ENCODE measurements at places on chromosomes 5 and 9. TPM values are rescaled to one million over a fixed set of nuclear protein-coding genes. Genes with fewer than 3 reads are reported as not detected.

CDKN2B gene
- 0.12 TPM for polyA plus RNA-seq

POLK gene
- polyA plus RNA-seq = 31.1 TPM

STK10 gene
- polyA plus RNA-seq = 15.1 TPM

CAMLG gene
- polyA plus RNA-seq = 74.3 TPM

PCDHGB3 gene
- polyA plus RNA-seq = 2.3 TPM

DPYSL3 gene
- polyA plus RNA-seq = 46.2 TPM

AK3 gene
- polyA plus RNA-seq = 107 TPM

LCP2 gene
- 3.1 TPM for polyA plus RNA-seq

GCNT4 gene
- 14.2 TPM for polyA plus RNA-seq

DNA sequence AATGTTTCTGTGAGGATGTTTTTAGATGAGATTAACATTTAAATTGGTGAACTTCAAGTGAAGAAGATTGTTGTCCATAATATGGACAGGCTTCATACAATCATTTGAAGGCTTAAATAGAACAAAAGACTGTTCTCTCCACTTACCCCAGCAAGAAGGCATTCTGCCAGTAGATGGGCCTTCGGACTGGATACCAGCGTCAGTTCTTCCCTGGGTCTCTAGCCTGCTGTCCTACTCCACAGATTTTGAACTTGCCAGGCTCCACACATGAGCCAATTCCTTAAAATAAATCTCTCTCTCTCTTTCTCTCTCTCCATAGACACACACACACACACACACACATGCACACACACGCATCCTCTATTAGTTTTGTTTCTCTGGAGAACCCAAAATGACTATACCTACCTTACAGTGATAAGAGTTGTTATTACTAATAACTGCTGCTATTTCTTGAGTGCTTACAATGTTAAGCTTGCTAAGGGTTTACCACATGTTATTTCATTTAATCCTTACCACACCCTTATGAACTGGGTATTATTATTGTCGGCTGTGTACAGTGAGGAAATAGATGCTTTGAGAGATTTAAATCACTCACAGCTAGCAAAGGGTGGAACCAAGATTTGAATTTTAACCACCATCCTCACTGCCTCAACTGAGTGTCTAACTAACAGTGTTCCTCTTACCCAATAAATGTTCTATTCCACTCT lies 19.8 kb upstream of the IQGAP2 start:
- DNase-seq = no peak

- DNase-seq = no peak
These were observed 41.2 kb downstream of the WDR36 start for GRCh38 chr5:111133436-111133751.

GRCh38 chr5:90290648-90291047 lies 118.9 kb downstream of the CETN3 start:
- DNase-seq = no peak

- DNase-seq = no peak
These were observed 212.0 kb downstream of the ADAMTS12 start for GRCh38 chr5:33679791-33680190.

DNA sequence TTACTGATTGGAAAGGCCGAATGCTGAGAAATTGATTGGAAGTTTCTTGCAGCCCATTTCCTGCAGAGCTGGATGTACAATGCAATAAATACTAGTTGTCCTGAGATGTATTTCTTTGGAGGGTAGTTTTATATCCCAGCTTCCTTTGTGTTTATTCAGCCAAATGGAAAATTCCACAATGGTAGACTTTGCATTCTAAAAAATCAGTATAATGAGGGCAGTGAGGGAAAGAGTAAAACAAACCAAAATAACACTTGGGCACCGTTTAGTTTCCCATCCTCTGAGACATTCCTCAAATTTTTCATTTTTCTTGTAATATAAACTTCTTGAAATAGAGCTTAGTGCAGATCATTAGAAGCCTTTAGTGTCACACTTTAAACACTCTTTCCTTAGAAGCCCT lies 379.4 kb downstream of the EBF1 start:
- DNase-seq = no peak

DNA sequence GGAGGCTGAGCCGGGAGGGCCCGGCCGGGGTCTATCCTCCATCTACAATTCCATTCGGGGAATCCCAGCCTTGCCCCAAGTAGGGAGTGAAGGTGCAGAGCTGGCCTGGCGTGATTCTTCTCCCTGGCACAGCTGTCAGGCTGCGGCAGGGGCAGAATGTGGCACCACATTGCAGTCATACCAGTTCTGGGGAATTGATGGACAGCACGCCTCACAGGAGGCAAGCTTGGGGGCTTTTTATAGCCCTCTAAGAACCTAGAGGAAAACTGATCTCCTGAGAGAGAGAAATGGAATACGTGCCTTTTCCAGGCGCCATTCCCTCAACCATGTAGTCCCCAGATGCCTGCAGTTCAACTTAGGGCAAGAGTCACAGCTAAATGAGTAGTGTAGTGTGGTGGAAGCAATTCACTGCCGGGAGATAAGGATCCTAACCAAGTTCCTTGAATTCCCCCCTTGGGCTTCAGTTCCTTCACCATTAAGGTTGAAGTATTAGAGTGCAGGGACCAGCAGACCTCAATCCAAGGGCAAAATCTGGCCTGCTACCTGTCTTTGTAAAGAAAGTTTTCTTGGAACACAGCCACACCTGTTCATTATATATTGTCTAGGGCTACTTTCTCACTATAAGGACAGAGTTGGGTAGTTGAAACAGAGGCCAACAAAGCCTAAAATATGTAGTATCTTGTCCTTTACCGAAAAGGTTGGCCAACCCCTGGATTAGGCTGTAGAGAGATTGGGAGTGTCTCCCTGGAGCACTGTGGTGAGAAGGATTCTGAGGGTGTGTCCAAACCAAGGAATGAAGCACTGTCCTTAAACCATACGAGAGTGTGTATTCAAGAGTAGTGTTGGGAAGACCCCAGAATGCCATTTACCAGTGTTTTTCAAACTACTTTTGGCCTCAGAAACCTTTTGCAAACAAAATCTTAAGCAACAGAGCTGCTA lies 10.6 kb downstream of the AFAP1L1 start:
- no peak for DNase-seq

DNA sequence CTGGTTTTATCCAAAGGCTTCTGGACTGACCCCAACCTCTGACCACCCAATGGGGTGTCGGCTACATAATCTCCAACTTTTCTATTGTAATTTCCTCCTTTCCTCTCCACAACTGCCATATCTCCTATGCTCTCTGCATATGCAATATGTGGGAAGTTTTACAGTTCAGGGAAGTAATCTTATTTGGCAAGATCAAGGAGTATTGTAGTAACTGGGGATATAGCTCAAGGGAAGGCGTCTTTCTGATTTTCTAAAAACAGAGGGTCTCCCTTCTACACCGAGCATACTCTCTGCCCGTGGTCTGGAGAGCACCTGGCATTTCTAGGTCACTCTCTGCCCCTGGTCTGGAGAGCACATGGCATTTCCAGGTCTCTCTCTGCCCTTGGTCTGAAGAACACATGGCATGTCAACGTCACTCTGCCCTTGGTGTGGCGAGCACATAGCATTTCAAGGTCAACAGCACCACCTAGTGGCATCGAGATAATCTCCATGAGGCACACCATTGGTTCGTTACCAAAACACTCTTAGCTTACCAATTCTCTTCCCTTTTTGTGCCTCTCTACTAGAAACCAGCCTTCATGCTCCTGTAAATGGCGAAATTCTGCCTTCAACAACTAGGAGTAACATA lies 616.4 kb upstream of the NUDT12 start:
- no peak for DNase-seq

GRCh38 chr5:55218967-55219366 lies 8.1 kb downstream of the MCIDAS start:
- no peak for DNase-seq

GRCh38 chr5:143732402-143732801 lies 79.6 kb upstream of the HMHB1 start:
- DNase-seq = no peak

GRCh38 chr5:9140711-9141110 lies 405.2 kb downstream of the SEMA5A start:
- DNase-seq = no peak

- DNase-seq = no peak
These were observed 82.8 kb upstream of the ASS1 start for GRCh38 chr9:130361873-130362362.

DNA sequence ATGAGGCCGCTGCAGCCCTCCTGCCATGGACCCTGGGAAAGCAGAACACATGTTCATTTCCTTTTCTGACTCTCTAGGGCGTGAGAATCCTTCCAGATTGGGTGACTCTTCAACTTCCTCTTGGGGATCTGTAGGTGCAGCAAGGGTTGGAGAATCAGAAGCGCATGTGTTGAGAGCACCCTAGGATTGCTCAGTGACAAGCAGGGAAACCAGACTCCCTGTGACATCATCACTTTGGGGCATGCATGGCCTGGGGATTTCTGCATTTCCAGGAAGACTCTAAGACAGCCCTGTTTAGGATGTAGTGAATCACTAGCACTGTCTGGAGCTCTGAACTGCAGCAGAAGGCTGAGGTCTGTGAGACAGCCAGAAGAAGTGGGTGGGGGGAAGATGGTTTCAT lies 15.1 kb upstream of the LCP2 start:
- no peak for DNase-seq

GRCh38 chr9:107478805-107479204 lies 10.8 kb downstream of the KLF4 start:
- no peak for DNase-seq

GRCh38 chr9:7209016-7209715 lies 451.4 kb downstream of the KDM4C start:
- DNase-seq = no peak

GRCh38 chr9:112762726-112763518 lies 12.4 kb downstream of the SNX30 start:
- no peak for DNase-seq

- DNase-seq = no peak
These were observed 34.6 kb downstream of the FXN start for GRCh38 chr9:69070201-69070600.

GRCh38 chr5:135066781-135067180 lies 32.8 kb upstream of the PITX1 start:
- no peak for DNase-seq

DNA sequence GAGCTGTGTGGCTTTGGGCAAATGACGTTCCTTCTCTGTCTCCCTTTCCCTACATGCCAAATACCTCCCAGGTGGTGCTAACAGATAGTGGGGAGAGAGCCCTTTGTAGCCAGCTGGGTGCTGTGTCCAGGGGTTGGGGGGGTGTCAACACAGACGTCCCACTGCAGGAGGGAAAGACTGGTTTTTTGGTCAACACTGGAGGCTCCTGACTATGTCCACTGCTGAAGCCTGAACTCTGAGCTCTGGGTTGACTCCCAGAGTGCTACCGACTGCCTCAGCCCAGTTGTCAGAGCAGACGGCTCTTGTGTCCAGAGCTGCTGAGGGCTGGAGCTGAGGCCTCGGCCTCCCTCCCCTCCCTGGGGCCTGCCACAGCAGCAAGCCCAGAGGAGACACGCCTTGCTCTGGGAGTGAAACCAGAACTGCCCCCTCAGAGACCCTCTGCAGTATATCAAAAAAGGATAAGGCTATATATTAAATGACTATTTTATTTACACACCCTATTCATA lies 14.8 kb upstream of the SLC25A51 start:
- DNase-seq = no peak

GRCh38 chr5:116529615-116530014 lies 45.0 kb downstream of the SEMA6A start:
- DNase-seq = no peak

DNA sequence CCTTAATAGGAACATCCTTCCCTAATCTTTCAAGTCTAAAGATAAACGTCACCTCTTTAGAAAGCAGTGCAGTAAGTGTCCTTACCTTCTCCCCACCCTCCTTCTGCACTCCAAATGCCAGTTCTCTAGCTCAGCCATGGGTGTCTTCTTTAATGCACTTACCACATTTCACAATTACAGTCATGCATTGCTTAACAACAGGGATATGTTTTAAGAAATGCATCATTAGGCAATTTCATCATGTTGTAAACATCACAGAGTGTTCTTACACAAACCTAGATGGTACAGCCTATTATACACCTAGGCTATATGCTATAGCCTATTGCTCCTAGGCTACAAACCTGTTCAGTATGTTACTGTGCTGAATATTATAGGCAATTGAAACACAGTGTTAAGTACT lies 91.2 kb downstream of the RFX3 start:
- DNase-seq = no peak
